ENCODE measurements at places on chromosomes 16 and 17.

DNA sequence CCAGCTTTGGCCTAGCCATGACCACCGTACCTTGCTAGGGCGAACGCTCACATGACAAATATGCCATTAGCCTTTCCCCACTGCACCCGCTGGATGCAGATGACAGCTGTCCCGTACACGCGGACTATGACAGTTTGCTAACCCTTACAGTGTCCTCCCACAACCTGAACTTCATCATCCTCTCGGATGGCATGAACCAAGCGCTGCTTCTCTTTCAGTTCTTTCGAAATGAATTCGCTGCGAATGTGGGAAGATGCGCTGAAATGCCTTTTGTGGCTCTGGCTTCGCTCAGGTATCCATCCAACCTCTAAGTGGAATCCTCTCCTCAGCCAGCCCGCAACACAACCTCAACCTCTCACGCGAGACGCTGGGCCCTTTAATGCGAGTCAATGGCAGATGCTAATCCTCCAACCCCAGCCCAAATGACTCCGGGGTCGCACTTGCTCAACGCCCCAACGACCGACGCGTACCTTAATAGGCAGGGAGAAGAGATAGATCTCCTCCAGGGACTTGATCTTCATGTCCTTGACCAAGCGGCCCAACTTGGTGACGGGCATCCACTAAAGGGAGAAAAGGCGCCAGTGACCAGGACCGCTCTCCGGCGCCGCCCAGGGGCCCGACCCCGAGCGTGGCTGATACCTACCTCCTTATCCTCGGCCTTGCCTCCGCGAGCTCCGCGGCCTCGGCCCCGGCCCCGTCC, 670 bp downstream of the RPS2 start:
- no peak for DNase-seq

DNA sequence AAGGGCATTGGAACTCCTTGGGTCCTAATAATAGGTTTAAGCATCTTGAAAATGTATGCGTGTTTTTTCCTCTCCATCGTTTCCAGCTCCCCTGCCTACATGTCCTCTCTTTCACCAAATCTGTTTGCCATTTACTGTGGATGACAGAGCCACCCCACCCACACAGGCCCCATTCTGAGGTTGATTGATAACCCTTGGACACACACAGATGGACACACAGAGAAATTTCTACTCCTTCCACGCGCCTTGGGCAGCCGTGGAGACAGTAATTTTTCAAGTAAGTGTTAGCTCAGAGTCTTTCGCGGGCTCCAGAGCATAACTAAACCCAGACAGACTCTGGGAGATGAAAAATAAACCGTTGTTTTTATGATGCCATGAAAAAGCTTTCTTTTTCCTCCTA, 103.3 kb upstream of the NLRP1 start:
- DNase-seq = no peak

GRCh38 chr17:65314212-65314611, 177.0 kb downstream of the RGS9 start:
- no peak for DNase-seq

GRCh38 chr16:88878967-88879787, 12.7 kb upstream of the PABPN1L start:
- DNase-seq = no peak

DNA sequence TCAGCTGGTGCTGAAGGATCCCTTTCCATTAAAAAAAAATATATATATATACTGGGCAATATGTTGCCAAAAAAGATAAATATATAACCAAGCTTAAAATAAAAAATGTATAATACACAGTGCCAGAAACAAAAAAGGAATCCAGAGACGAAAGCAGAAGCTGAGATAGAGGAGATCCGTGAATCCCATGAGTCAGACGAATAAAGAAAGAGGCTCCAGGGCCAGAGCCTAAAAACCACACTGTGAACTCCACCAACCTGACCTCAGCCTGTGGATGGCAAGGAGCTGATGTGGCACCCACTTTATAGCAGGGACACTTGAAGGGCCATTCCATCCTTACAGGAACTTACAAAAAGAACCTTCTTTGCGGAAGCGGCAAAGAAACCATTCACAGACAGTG, 34.8 kb downstream of the PITPNM3 start:
- DNase-seq = no peak

DNA sequence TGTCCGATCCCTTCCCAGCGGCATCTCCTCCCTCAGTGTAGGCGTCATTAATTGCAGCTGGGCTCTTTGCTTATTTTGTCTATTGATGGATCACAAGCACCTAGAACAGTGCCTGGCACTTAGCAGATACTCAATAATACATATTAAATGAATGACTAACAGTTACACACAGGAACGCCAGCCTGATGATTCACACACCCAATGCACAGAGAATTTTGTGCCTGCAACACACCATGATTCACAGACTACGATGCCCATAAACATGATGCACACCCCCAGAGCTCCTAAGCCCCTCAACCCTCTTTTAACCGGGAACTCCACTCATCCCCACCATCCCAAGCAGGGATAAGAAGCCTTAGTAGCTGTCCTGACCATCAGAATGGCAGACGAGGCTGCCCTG, 66.6 kb upstream of the TMEM97 start:
- DNase-seq = no peak

Data from NCI-H510A (cell line).